ENCODE measurements at places on chromosomes 2 and 18.
A peak's percentile ranks its signal among the peaks of the same experiment; 100 is the strongest.

DNA sequence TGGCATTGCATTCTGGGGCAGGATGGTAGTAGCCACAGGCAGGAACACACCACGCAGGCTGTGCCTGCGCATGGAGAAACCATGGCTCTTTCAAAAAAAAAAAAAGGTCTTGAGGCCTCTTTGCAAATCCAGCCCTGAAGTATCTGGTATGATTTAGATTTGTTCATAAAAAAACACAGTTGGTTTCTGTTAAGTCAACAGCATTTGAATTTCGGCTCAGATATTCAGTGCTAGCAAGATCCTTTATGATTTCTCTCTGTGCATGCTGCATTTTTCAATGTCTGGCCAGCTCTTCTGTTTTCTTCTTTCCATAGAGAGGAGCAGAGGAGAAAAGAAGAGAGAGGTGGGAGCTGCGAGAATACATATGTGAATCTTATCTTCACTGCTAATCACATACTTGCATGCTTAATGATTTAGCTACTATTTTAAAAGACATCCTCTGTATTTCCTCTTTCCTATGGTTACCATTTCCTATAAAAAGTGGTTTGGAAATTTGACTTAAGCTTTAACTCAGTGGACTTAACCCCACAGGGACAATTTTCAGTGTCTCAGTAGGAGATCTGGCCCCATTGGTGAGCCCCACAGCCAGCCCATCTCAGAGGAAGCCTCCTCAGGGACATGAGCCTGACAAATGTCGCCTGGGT, 214.3 kb upstream of the APCDD1 start:
- no peak for DNase-seq

- DNase-seq, result no peak
Observed at GRCh38 chr2:72144274-72144631, 3.4 kb downstream of the CYP26B1 start.

DNA sequence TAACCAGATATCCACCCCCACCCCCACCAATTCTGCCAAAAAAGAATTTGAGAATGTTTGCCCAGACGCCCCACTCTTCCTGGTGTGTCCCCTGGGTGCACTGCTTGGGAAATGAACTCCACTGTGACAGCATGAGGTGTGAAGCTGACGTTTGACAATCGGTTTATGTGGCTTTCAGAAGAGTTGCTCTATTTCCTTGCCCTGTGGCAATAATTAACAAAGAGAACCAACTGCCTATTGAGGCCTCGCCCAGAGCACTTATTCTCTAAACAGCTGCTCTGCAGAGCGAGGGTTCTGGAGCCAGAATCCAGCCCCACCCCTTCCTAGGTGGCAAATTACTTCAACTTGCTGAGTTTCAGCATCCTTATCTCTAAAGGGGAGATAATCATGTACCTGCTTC, 115.8 kb upstream of the SIX3 start:
- DNase-seq, result no peak

GRCh38 chr2:68915393-68915792, 37.3 kb downstream of the GKN2 start:
- DNase-seq, result no peak

DNA sequence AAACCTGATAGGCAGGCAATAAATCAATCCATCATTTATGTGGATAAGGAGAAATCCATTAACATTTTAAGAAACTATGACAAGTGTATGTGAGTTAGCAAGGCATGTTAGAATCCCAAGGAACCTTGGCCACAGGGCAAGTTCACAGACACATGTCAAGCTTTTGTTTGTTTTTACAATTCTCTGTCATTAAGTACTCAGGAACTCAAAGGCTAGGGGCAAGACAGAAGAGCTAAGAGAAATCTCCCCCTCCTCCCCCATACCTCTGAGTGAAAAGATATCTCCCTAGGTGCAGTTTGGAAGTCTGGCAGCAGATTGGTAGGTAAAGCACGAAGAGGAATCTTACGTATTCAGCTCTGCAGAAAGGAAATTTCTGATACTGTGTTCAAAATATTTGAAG, 348.1 kb downstream of the IRS1 start:
- DNase-seq, result no peak

- DNase-seq, result no peak
Observed at GRCh38 chr18:51614033-51614432, 416.6 kb upstream of the MEX3C start.

- no peak for DNase-seq
Observed at GRCh38 chr2:105875241-105875640, 130.5 kb downstream of the NCK2 start.

GRCh38 chr2:45736757-45737704, 85.6 kb downstream of the PRKCE start:
- no peak for DNase-seq

DNA sequence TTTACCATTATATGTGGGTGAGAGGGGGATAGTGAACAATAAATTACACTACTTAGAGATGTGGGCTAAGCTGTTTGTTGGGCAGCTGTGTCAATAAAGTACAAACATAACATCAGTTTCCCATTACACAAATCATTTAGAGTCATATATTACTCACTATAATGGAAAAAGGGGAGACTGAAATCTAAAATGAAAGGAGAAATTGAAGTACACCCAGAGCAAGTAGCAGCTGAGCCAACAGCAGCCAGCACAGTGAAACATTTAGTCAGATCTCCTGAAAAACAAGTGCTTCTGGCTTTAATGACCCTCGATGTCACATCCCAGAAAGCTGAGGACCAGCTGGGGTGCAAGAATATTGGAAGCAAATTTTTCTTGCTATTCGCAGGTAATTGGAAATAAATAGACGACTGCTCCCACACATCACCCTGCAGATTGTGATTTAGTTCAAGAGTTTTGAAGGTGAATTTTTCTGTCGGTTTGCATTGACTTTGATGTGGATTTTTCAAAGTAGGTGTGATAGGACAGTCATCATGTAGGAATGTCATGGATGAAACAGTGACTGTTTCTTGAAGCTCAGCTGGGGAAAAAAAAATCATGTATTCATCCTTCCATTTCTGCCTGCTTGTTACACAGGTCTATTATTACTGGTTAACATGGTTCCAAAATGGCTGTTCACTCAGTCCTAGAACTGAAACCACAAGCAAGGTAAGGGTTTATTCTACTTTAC, 1607.3 kb upstream of the CELF4 start:
- no peak for DNase-seq

GRCh38 chr2:109517118-109517889, 96.5 kb downstream of the SEPTIN10 start:
- DNase-seq, result no peak

GRCh38 chr2:233082222-233082930, 22.2 kb downstream of the INPP5D start:
- peak; percentile 95 for DNase-seq

DNA sequence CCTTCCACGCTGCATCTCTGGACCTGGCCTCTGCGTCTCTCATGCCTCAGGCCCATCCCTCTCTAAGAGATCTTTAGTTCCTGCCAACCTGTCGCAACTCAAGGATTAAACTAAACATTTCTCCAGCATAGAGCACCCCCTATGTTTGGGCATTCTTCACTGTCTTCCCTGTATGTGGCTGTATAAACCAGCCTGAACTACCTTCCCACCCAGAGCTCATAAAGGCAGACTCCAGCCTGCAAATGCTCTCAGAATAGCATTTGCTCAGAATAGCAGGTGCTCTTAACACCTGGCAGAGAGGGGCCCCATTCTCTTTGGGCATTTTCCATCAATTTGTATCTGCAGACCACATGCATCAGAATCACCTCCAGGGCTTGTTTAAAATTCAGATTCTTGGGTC, 83.4 kb downstream of the EHD3 start:
- DNase-seq, result no peak

GRCh38 chr2:45610281-45611019, 617 bp downstream of the SRBD1 start:
- peak; percentile 28 for DNase-seq

- DNase-seq, result no peak
Observed at GRCh38 chr2:55107436-55107835, 57.2 kb upstream of the RTN4 start.

DNA sequence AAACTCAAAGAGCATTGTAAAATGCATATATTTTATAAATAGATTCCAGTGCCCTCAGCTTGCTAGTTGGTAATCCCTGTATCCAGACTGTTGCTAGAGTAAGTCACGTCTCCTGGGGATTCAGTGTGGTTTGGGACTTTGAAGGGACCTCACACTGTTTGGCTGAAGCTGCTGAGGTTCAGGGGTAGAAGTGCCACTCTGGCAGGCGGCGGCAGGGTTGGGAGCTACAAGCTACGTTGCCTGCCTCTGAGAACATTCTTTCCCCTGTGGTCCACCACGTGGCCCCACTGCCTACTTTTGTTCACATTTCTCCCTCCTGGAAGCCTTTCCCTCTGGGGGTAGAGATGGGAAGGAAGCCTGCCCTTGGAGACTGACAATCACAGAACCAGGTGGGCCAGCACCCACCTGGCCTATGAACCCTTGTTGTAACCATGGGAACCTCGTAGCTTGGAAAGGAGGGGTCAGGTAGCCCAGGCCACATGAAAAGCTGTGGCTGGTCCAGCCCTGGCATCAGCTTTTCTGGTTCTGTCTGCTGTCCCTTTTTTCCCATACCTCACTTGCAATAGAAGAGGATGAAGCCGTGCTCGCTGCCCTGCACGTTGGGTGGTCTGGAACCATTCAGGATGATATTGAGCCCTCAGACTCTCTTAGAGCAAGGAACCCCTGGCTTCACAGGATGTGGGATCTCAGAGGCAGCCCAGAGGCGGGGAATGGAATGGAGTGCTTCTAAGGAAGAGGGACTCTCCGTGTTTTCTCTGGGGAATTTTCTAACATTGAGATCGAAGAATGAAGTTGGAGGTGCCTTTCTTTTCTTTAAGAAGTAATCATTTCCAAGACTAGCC, 2.9 kb downstream of the RNF144A start:
- DNase-seq, result no peak

- DNase-seq, result no peak
Observed at GRCh38 chr18:78641689-78642231, 337.9 kb upstream of the SALL3 start.

DNA sequence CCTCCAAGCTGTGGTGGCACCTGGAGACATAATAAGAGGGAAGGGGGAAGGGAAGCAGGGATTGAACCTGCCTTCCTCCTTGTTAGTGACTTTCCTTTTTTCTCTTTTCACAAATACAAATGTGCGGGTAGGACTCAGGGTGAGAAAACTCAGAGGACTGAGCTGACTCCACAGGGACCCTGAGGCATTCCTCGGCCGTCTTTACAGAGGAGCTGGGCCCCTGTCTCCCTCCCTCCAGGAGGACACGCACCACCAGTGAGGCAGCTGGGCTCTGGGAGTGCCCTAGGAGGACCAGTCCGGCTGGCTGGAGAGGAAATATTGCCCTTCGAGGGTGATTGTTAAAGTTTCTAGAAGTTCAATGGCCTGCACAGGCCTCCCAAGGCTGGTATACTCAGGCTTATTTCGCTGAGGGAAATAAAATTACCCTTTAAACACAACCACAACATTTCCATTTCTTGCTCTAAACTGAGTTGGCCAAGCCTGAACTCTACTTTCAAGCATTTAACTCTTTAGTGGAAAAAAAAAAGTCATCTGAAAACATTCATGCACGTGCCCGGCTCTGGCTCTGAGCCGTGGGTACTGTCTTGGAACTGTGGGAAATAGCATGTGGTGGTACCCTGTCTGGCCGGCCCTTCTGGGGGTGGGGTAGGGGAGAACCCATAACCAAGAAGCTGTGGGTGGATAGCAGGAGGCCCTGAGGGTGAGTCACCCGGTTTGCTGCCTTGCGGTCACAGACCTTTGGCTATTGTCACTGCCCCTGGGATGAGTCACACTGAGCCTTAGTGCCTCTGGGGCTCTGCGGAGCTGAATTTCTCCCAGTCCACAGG, 116.0 kb downstream of the COPS8 start:
- DNase-seq, result peak; percentile 25

DNA sequence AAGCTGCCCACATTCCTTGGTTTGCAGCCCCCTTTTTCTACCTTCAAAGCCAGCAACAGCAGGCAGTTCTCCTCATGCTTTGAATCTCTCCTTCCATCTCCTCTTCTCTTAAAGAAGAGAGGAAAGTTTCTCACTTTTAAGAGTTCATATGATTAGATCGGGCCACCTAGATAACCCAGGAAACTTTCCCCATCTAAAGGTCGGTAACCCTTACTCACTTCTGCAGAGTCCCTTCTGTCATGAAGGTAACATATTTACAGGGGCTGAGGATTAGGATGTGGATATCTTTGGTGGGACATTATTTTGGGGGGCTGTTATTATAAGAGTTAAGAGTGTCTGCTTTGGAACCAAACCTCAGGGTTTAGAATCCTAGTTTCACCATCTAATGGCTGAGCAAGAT, 51.0 kb downstream of the HNRNPLL start:
- no peak for DNase-seq

- no peak for DNase-seq
Observed at GRCh38 chr18:73594749-73595148, 552.9 kb downstream of the FBXO15 start.

GRCh38 chr18:36518839-36519238, 221.3 kb downstream of the FHOD3 start:
- DNase-seq, result no peak

DNA sequence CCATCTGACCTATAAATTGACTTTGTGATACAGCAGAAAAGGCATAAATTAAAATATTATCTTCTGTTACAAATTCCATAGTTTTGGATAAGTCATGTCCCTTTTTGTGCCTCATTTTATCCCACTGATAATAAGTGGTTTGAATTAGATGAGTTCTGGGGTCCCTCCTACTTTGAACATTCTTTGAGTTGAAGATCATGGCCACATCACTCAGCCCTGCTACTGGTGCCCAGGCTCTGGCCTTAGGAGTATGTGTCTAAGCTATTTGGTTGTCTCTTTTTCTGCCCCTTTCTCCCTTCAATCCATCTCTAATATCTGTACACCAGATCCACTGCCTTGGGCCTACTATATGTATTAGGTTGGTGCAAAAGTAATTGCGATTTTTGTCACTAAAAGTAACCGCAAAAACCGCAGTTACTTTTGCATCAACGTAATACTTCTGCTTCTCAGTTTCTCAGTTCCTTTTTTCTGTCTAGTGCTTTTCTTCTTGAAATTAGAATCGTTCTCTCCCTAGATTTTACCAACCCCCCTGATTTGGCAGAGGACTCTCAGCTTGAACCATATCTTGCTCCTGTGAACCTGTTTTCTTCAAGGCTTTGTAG, 362.5 kb upstream of the TNP1 start:
- DNase-seq, result peak; percentile 85

DNA sequence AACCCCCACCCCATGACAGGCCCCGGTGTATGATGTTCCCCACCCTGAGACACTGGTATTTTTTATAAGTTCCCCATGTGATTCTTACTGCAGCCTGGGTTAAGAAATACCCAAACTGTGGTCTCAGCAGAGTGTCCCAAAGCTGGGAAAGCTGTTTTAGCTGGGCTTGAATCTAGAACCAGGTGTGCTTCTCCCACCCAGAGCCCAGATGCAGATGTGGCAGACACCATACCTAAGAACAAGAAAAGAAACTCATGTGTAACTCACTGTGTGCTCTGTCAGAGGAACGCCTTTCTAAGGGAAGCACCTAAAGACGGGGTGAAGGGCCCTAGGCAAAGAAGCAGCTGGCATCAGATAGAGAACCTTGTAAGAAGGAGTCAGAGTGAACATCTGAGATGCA, 23.9 kb downstream of the DOK1 start:
- no peak for DNase-seq

GRCh38 chr2:187008111-187008510, 159.1 kb upstream of the ZSWIM2 start:
- no peak for DNase-seq

- DNase-seq, result no peak
Observed at GRCh38 chr2:115603285-115603684, 1160.8 kb downstream of the DPP10 start.

Measured in GM12878 (cell line).